ENCODE measurements at places on chromosomes 6 and 20.

- no peak for DNase-seq
Observed at GRCh38 chr20:52060794-52061714, 130.5 kb downstream of the ZFP64 start.

DNA sequence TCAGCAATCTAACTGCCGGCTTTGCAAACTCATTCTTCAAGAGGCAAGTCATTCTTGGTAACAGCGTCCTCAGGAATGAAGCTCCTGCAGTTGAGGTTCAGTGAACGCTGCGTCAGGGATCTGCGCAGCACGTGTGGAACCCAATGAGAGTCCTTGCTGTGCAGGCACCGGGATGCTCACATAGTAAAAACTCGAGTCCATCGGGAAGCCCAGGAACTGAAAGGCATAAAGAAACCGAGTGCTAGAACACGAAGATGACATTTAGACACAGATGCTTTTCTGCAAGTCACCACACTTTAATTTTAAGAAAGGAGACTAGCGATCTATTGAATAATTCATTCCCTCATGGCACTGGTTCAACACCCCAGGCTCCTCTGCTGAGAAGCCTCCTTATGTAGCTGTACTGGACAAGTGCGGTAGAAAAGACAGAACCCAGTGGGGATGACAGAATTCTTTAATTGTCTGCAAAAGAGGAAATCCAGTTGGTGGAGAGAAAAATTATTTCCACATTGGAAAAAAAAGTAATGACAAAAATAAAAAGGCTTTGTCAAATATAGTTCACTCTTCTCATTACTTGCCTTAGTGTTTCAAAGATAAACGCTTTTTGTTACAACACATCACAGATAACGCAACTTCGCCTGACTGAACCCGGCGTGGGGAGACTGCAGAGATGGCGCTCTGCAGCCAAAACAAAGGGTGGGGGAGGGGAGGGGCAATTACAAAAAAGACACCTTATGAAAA lies 1.9 kb upstream of the AFDN start:
- DNase-seq: no peak

- no peak for DNase-seq
Observed at GRCh38 chr6:74091136-74091793, 395.3 kb downstream of the CD109 start.

GRCh38 chr6:7543789-7544424 lies 2.4 kb downstream of the DSP start:
- DNase-seq: no peak

DNA sequence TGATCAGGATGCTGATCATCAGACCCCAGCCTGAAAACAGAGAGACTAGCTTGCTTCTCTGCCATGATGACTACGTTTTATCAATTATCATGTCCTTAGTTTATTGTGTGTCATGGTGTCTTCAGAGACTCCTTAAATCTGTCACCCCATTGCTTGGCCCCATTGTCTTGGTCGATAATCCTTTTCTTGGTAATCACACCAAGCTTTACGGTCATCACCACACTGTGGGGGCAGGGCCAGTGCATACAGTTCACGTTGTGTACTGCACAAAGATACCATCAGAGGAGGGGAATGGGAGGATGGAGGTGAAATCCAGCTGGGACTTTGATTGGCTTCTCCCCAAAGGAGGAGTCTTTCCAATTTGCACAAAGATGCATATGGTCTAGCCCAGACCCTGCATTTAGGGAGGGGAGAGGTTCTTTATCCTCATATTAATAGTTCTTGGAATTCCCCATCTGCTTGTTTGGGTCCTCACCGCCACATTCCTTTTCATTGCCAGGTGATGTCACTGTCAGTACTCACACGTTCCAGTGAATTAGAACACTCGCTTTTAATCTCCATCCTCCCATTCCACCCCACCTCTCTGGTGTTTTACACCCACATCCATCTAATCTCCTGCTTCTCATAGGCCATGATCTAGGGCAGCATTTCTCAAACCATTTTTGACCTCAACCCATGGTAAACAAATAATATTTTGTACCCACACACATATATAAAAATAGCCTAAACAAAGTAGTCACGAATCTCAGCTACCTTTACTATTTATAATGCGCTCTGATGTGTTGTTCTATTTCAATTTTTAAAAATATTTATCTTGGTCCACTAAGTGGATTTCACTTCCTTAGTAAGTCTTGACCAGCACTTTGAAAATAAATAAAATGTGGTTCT lies 5.7 kb downstream of the ETV7 start:
- no peak for DNase-seq
